Central memory CD8-positive, alpha-beta T cell (primary cell): ENCODE measurements at places on chromosomes 2 and 18.

DNA sequence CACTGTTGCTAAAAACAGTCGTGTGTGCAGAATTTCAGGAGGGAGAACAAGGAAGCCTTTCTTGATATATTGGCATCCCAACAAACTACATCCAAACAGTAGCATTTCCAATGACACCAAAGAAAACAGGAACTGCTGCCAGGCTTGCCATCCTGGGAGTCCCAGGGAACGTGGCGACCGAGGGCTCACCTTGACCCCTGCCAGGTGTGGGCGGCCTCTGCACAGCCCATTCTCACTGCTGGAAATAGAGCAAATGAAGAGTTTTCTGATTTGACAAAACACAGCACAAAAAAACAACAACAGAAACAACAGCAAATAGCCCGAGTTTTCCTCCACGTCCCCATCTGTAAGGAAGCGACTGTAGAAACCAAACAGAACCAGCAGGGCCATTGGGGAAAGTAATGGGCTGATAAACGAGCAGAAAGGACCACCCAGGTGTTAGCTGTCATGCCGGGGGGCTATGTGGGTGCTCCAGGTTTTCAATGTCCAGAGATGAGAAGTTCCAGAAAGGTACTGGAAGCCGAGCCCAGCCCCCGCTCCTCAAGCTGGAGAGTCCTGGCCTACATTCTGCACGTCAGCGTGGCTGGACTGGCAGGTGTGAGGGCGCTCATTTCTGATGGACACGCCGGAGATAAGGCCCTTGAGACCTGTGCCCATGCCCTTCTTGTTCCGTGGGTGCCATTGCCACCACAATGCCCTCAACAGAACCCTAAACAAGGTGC, 80.8 kb downstream of the TWIST2 start:
- DNase-seq, result no peak

GRCh38 chr2:26692279-26692896, at the start of gene KCNK3:
Gene KCNK3 (plus strand): TSS chr2:26692722. CDS start chr2:26692876, 154 bp downstream.
- no peak for DNase-seq

GRCh38 chr2:69250981-69251380, 136.0 kb downstream of the GFPT1 start:
- DNase-seq, result no peak

DNA sequence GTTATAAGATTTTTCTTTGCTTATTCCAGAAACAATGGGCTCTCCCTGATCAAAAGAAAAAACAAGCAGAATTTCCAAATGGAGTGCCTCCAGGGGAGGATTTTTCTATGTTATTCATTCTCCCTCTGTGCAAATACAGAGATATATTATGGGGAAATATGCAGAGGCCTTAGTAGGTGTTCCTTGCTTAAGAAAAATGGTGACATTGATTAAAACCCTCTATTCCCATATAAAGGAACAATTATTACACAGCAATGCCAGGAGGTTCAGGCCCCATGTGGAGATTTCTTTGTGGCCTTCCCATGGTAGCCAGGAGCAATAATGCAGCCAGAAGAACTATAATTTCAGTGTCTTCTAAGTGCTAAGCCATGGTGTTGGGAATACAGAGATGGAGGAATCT, 255.9 kb upstream of the CXCR4 start:
- DNase-seq, result no peak

DNA sequence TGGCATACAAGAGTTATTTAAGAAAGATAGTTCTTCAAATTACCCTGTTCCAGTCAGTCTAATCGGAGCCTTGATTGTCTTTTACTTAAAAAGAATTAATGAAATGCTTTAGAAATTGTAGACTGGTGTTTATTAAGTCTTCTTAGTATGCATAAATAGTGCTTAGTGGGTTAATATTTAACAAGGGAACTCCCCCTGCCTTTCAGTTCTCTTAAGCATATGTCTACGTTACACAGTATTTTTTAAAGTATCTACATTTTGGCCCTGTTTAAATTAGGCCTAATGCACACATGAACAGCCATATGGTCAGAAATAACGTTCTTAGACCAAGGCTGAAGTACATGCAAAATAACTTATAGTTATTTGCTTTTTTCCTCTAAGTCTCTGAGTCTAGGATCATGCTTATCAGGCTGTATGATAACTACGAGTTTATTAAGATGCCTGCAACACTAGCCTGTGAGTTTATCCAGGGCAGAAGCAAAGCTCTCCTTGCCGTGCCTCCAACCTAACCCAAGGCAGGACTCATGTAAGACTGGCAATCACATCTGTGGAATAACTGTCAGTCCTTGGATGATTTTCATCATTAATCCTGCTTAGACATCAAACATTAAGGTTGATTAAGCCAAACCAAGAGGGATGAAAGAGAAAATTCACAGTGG, 6.7 kb downstream of the BCL2 start:
- DNase-seq, result no peak

DNA sequence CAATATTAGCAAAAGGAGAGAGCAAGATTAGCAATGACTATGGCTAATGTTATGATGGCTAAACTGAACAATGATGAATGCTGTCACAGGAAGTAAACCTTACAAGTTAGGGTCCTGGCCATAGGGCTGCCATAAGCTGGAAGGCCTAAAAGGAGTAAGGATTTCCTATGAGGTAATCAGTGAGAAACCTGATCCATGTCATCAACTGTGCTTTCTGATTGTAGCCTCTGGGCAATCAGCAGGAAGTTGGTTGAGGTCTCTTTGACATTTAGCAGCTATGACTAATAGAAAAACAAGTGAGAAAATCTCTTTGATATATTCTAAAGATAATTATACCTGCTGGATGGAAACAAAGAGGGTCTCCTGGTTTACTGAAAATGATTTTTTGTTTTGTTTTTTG, 193.0 kb downstream of the RAB3GAP1 start:
- DNase-seq, result no peak

DNA sequence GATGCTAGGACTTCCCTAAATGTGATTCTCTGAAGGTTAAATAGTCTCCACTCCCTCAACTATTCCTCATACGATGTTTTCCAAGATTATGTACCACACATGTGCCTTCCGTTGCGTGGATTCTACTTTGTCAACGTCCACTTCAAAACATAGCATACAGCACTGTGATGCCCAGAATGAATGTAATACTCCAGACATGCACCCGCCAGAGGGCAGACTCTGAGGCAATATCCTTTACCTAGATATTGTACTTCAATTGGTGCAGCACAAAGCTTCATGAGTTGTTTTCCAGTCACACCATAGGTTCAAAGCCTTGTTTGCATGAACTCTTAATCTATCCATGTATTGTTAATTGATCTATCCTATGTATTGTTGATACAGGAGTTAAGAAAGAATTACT, 201.0 kb upstream of the NABP1 start:
- no peak for DNase-seq

DNA sequence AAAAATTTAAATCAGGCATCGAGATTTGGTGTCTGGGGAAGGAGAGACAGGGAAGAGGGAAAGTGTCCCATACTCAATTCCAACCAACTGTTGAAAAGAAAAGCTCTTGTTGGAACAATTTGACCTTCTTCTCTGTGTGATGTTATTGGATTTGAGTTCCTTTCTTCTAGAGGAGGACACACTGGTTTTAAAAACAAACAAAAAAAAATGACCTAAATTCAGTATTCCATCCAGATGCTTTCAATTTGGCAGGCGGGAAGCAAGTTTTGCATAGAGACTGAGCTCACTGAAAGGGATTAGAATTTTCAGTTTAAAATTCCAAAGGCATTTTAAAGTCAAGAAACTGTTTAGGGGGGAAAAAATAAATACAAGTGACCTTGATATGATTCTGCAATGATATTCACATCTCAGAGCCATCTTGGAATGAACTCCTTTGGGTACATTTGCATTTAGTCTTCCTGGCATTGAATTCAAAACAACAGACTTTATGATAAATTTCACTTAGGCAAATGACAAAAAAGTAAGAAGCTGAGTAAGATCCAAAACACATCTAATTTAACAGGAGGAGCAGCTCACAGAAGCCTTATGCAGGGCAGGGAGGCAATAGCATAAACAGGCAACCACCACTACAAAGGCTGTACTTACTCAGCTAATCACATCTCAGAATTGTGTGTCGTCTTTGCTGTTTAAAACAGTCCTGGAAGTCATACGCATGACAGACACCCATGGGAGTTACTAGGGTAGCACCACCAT, 126.8 kb downstream of the CDH20 start:
- DNase-seq, result no peak

DNA sequence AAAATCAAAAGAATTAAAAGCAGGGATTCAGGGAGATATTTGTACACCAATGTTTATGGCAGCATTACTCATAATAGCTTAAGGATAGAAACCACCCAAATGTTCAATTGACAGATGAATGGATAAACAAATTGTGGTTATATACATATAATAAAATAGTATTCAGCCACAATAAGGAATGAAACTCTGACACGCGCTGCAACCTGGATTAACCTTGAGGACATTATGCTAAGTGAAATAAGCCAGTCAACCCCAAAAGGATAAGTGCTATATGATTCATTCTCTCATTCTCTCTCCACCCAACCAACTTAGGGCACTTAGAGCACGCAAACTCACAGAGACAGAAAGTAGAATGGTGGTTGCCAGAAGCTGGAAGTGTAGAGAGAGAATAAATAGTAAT, 216.8 kb upstream of the SLC14A2 start:
- no peak for DNase-seq

- DNase-seq, result no peak
Measured at GRCh38 chr2:1420746-1421480, 7.7 kb downstream of the TPO start.

DNA sequence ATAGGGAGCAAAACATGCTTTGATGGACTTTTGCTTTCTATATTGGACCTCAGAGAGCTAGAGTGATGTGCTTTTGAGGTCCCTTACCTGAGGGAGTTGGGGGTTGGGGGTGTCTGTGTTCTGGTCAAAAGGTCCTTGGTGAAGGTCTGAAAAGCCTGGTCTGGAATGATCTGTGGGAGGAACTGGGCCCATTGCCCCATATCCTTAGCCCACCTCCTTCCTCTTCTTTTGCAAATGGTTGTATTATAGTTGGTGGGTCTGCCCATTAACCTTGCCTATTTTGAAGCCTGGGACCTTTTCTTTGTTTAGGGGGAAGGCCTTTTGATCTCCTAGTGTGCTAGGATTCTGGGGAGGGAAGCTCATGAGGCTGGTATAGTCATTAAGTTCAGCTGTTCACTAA, 88.7 kb downstream of the FMNL2 start:
- DNase-seq, result no peak

DNA sequence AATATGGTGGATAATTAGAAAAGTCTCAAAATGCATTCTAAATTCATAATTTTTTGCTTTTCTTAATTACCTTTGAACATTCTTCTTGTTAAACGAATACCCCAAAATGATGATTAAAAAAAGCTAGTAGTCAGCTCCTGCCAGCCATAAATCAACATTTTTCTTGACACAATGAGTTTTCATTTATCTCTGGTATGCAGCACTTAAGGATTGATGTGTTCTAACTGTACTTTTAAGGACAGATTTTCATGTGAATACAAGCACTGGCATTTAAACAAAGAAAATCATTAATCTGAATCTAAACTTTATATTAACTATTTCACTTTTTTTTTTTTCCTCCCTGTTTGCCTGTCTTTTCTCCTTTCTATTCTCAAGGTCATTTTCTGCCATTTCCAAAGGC, 976.8 kb downstream of the TMEM182 start:
- no peak for DNase-seq

DNA sequence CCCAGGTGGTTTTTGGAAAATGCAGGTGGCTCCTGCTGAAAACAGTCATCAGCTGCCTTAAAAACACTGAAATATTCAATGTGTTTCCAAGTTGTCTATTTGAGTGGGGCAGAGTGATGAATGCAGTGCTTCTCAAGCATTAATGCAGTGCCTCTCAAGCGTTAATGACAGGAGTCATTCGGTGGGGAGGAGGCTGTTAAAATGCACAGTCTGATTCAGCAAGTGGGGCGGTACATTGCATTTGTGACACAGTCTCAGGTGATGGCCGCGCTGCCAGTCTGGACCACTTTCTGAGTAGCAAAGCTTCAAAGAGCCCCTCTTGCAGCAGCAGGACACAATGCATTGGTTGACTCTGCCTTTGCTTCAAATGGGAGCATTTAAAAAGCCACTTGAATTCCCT, 231.4 kb upstream of the RGPD4 start:
- DNase-seq, result no peak

DNA sequence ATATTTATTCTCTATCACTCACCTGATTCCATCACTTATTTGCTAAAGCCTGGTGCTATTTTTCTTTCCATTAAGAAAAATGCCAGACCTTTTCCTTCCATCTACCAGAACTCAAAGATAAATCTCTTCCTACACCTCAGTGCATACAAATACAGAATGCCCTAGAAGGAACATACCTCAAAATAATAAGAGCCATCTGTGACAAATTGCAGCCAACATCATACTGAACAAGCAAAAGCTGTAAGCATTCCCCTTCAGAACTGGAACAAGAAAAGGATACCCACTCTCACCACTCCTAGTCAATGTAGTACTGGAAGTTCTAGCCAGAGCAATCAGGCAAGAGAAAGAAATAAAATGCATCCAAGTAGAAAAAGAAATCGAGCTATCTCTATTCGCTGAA, 315.9 kb upstream of the UBE2E3 start:
- DNase-seq, result no peak

DNA sequence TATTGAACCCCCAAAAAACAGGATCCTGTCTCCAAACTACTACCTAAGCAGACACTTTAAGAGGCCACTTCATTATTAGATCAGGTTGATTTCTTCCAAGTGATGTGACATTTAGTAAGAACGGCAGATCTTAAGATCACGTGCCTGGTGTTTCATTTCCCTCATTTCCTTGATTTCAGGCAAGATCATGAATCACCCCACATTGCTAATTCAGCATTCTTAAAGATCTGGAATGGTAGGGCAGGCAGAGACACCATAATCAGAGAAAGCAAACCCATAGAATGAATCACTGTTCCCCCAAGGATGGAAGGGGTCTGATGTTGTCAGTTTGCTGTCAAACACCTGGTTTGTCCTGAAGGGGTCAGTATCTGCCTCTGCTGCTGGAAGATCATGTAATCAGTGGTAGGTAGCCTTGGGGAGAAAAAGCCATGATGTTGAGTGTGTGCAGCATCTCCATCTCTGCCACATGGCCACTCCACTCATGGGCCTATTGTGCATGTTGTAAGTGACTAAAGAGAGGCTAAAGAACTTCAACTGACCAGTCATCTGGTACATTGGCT, 133.9 kb downstream of the ARHGAP15 start:
- DNase-seq, result no peak

- DNase-seq, result no peak
Measured at GRCh38 chr2:240719676-240720545, 28.2 kb downstream of the AQP12A start.

GRCh38 chr2:161708350-161708975, 84.2 kb downstream of the SLC4A10 start:
- DNase-seq, result no peak
